ENCODE measurements at places on chromosomes 5 and 9. TPM values are rescaled to one million over a fixed set of nuclear protein-coding genes. Genes with fewer than 3 reads are reported as not detected.

Gene CDX1
- not detected for total RNA-seq

Gene INSL6
- not detected for total RNA-seq

Gene COL5A1
- total RNA-seq = 64.7 TPM

Gene CREBRF
- 36.5 TPM for total RNA-seq

Gene UQCRQ
- total RNA-seq = 558 TPM

Gene PCDHB10
- 2.5 TPM for total RNA-seq

Gene LCN12
- 3.4 TPM for total RNA-seq

Gene TMEM252
- not detected for total RNA-seq

Gene BAG1
- 139 TPM for total RNA-seq

Gene ADAMTSL2
- total RNA-seq = 8.8 TPM

Gene ADRB2
- total RNA-seq = 5.7 TPM

Gene HTR4
- not detected for total RNA-seq

Gene RNF183
- 0.96 TPM for total RNA-seq

Gene RLN2
- total RNA-seq = 0.55 TPM

Gene PCDHA1
- not detected for total RNA-seq

Gene GFRA3
- 0.60 TPM for total RNA-seq

Gene CBY3
- total RNA-seq = not detected

Gene IFNK
- total RNA-seq = not detected

Gene ACER2
- total RNA-seq = 213 TPM

Gene C5orf34
- total RNA-seq = 3.2 TPM

Gene DBN1
- total RNA-seq = 41.5 TPM

Gene LMX1B
- total RNA-seq = not detected

Gene PDGFRB
- total RNA-seq = 108 TPM

Gene KCNV2
- total RNA-seq = not detected

Gene GLRA1
- total RNA-seq = not detected

Gene CNTFR
- total RNA-seq = 9.4 TPM

Gene C5orf24
- total RNA-seq = 33.7 TPM

Gene DND1
- total RNA-seq = 2.7 TPM

Gene CCDC152
- 0.47 TPM for total RNA-seq

Gene BASP1
- total RNA-seq = 77.8 TPM

Gene FBN2
- 4.8 TPM for total RNA-seq

Gene SPATA31A3
- total RNA-seq = not detected

Gene SLC36A3
- total RNA-seq = not detected

Gene CSF2
- not detected for total RNA-seq

Gene SPATA31E1
- total RNA-seq = not detected

Gene MOB3B
- total RNA-seq = 9.4 TPM

Gene SOX30
- 0.52 TPM for total RNA-seq

Gene NMUR2
- total RNA-seq = not detected

Gene HAPLN1
- total RNA-seq = 0.44 TPM

Gene IRX2
- 3.3 TPM for total RNA-seq

Gene PCDHB2
- total RNA-seq = 1.8 TPM

Gene ABLIM3
- total RNA-seq = 101 TPM

Gene HACD4
- total RNA-seq = 4.1 TPM

Gene STKLD1
- 0.75 TPM for total RNA-seq

Gene CARD9
- 11.5 TPM for total RNA-seq

Gene SLC2A6
- 19.6 TPM for total RNA-seq

Gene ADAMTS2
- 13.3 TPM for total RNA-seq

Gene RASGEF1C
- not detected for total RNA-seq

Measured in ureter (tissue), 1 donor.